Spinal cord (tissue), 10 donors: ENCODE measurements at places on chromosomes 6 and 20. TPM values are rescaled to one million over a fixed set of nuclear protein-coding genes. Genes with fewer than 3 reads are reported as not detected.

DNA sequence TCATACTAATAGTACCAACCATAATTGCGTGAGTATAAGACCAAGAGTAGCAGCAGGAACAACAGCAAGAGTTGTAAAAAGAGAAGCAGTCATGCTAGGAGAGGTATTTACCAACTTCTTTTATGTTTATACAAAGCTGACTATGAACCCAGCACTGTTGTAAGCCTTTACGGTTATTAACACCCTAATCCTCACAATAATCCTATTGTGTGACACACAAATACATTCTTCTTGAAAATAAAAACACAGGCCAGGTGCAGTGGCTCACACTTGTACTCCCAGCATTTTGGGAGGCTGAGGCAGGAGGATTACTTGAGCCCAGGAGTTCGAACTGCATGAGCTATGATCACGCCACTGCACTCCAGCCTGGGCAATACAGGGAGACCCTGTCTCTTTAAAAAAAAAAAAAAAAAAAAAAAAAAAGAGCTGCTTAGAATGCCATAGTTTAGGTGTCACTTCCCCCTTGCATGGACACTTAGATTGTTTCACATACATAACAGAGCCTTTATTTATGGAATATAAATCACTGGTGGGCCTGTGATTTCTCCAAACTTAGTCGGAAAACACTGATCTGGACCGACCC lies 20.2 kb downstream of the HCK start:
- H3K4me3 ChIP-seq, result no peak overlapping the region
- H3K27me3 ChIP-seq, result no peaks in the 10 kb centered on the region
- H3K27ac ChIP-seq, result no peak overlapping the region
- H3K36me3 ChIP-seq, result no peaks in the 10 kb centered on the region
- H3K4me1 ChIP-seq, result no peaks in the 10 kb centered on the region
- no peak for DNase-seq

The PBOV1 gene
- not detected for total RNA-seq

DNA sequence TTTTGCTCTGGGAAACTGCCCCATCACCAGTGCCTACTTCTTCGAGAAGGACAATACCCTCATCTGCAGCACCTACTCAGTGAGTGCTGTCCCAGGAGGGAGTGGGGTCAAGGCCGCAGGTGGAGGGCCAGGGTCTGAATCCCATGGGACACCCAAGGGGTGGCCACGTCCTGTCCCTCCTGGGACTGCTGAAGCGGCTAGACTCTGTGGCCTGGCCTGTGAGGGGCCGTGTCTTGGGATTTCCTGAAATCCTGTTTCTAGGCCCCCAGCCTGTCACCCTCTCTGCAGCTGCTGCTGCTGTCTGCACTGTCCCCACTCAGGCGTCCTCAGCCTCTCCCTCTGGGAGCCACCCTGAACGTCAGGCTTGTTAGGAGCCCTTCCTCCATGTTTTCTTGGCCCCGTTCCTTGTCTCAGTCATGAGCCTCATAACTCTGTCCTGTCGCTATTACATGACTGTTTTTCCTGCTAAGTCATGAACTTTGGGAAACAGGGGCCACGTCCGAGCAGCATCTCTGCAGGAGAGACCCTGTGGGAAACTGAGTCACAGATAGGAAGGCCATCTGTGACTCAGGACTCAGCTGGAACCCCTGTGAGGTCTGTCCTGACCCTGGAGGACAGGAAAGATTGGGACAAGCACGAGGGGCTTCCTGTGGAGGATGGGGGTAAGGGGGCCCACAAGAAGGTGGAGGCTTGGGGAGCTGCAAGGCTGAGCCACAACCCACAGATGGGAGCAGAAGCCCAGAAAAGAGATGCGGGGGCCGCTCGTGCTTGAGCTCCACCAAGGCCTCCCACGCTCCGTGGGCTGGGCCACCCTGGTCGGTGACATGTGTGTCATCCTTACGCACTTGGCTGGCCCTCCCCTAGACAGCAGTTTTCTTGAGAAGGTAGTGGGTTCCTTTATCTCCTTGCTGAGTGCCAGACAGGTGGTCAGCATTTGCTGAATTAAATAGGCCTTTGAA lies 49.9 kb downstream of the EFCAB8 start:
- peaks cover 11% of the 10 kb centered on the region for H3K4me1 ChIP-seq
- H3K4me3 ChIP-seq, result no peak overlapping the region
- H3K27ac ChIP-seq, result no peak overlapping the region
- H3K27me3 ChIP-seq, result no peaks in the 10 kb centered on the region

DNA sequence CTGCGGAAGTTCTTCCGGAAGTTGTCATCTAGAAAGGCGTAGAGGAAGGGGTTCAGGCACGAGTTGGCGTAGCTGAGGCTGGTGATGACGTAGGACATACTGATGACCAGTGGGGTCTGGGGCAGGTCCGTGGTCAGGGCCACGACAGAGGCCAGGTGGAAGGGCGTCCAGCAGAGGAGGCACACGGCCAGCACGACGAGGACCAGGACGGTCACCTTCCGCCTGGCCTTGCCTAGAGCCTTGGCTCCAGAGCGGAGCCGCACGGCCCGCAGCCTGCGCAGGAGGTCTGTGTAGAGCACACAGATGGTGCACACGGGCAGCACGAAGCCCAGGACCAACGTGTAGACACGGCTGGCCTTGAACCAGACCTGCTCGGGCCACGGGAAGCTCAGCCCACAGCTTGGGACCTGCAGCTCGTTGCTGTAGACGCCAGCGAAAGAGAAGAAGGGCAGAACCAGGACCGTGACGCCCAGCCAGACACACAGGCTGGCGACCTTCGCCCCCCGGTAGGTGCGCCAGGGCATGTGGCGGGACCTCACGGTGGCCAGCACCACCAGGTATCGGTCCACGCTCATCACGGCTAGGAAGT lies 1.4 kb downstream of the NPBWR2 start:
- H3K27ac ChIP-seq, result no peak overlapping the region
- peaks cover 9% of the 10 kb centered on the region for H3K27me3 ChIP-seq
- peaks cover 40% of the 10 kb centered on the region for H3K4me1 ChIP-seq
- no peak for DNase-seq

The MTFR2 gene
- 0.66 TPM for total RNA-seq

The KAT14 gene
- 20.5 TPM for total RNA-seq

- H3K4me3 ChIP-seq, result no peak overlapping the region
- no peaks in the 10 kb centered on the region for H3K27me3 ChIP-seq
- H3K4me1 ChIP-seq, result no peaks in the 10 kb centered on the region
- no peaks in the 10 kb centered on the region for H3K36me3 ChIP-seq
- peak overlapping the region; percentile 18 for H3K27ac ChIP-seq
Measured at GRCh38 chr20:9160757-9161156, 91.9 kb downstream of the PLCB4 start.

- H3K4me1 ChIP-seq, result no peaks in the 10 kb centered on the region
- H3K4me3 ChIP-seq, result no peak overlapping the region
- peak overlapping the region; percentile 67 for H3K27ac ChIP-seq
- DNase-seq, result no peak
- H3K36me3 ChIP-seq, result no peaks in the 10 kb centered on the region
- H3K27me3 ChIP-seq, result no peaks in the 10 kb centered on the region
Measured at GRCh38 chr6:30799210-30799609, 54.9 kb upstream of the IER3 start.

DNA sequence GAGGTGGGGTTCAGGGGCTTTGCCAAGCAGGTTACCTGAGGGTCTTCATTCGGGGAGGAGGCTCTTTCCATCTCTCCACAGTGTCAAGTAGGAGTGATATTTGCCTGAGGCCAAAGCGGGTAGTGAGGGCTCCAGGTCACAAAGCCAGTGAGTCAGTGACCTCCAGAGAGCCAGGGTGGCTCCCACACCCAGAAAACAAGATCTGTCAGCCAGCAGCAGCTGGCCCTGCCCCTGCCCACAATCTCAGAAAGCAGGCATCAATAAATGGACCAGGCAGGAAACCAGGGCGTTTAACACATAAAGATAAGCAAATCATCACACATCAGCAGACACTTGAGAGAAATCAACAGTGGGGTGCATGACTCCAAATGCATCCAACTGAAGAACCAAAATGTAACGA lies 250.8 kb downstream of the CDH26 start:
- H3K27me3 ChIP-seq, result no peaks in the 10 kb centered on the region
- H3K36me3 ChIP-seq, result no peaks in the 10 kb centered on the region
- peaks cover 11% of the 10 kb centered on the region for H3K4me1 ChIP-seq
- H3K27ac ChIP-seq, result no peak overlapping the region

DNA sequence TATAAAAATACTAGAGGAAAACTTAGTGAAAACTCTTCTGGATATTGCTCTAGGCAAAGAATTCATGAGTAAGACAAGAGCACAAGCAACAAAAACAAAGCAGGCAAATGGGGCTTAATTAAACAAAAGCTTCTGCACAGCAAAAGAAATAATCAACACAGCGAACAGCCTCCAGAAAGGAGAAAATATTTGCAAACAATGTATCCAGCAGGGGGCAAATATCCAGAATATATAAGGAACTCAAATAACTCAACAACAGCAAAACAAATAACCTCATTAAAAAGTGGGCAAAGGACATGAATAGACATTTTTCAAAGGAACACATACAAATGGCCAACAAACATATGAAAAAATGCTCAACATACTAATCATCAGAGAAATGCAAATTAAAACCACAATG lies 17.1 kb upstream of the HECA start:
- H3K4me3 ChIP-seq, result no peak overlapping the region
- H3K4me1 ChIP-seq, result no peaks in the 10 kb centered on the region
- DNase-seq, result no peak
- no peak overlapping the region for H3K27ac ChIP-seq

The IL17A gene
- total RNA-seq, result not detected

GRCh38 chr20:36277546-36277945 lies 28.6 kb upstream of the DLGAP4 start:
- H3K36me3 ChIP-seq, result no peaks in the 10 kb centered on the region
- no peak overlapping the region for H3K27ac ChIP-seq
- H3K4me3 ChIP-seq, result no peak overlapping the region

- H3K27me3 ChIP-seq, result no peaks in the 10 kb centered on the region
- peaks cover 3% of the 10 kb centered on the region for H3K4me1 ChIP-seq
- no peak for DNase-seq
- H3K36me3 ChIP-seq, result no peaks in the 10 kb centered on the region
- no peak overlapping the region for H3K27ac ChIP-seq
- H3K4me3 ChIP-seq, result no peak overlapping the region
Measured at GRCh38 chr6:90101403-90101802, 195.2 kb downstream of the BACH2 start.

DNA sequence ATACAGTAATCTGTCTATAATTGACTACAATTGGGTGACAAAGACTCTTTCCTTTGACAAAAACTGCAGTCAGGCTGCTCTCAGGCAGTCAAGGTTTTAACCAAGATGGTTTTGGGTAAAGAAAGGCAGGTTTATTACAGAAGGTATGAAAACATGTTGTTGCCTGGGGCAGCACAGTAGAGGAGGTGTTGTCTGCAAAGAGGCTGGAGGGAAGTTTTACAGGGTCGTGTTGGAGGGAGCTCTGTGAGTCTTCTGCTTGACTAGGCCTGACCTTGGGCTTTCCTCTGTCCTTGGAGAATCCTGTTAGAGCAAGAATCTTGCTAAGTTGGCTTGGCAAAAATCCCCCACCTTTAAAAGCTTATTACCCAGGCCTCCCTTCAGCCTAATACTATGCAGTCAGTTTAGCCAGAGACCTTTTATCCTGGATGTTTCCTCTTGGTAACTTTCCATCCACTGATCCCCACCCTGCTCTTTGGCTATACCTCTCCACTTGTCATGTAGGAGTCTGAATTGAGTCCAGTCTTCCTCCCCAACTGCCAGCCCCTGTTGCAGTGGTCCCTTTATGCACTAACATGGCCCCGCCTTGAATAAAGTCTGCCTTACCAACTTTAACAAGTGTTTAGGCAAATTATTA lies 143.0 kb upstream of the SLC22A16 start:
- peaks cover 7% of the 10 kb centered on the region for H3K36me3 ChIP-seq
- H3K4me3 ChIP-seq, result no peak overlapping the region
- DNase-seq, result no peak
- no peaks in the 10 kb centered on the region for H3K4me1 ChIP-seq
- H3K27me3 ChIP-seq, result no peaks in the 10 kb centered on the region

- peak overlapping the region; percentile 63 for H3K27ac ChIP-seq
- no peaks in the 10 kb centered on the region for H3K27me3 ChIP-seq
- no peaks in the 10 kb centered on the region for H3K36me3 ChIP-seq
- peaks cover 4% of the 10 kb centered on the region for H3K4me1 ChIP-seq
- DNase-seq, result peak; percentile 94
- H3K4me3 ChIP-seq, result no peak overlapping the region
Measured at GRCh38 chr6:68778356-68779020, 143.4 kb downstream of the ADGRB3 start.

GRCh38 chr20:47792021-47792618 lies 6.8 kb upstream of the SULF2 start:
- peaks cover 23% of the 10 kb centered on the region for H3K4me1 ChIP-seq
- H3K27me3 ChIP-seq, result peaks cover 7% of the 10 kb centered on the region
- no peak overlapping the region for H3K27ac ChIP-seq
- DNase-seq, result no peak

DNA sequence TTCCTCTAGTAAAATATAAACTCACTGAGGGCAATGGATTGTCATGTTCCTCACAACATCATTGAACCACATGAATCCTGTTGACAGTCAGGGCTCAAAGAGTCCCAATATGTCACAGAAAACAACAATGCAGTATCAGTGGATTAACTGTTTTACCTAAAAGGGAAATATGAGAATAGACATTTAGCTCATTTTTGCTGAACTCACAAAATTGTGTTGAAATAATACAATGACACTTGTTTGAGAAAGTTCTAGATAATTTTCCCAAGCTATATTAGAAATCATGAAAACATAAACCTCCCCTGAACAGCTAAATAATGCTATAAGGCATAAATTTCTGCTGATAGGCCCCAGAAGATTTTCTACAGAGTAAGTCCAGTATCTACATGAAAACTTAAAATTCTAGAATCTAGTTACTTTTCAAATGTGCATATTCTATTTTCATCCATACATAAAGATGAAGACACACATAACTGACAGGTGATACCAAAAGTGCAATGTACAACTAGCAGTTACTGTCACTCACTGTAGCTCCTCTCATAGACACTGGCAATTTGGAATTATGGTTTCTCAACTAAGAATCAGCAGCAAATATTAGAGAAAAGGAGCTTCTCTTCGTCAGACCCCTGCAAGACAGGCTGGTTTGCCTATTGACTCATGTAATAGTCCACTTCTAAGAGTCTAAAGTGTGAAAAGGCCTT lies 269.9 kb downstream of the PTPRK start:
- H3K4me3 ChIP-seq, result no peak overlapping the region
- no peaks in the 10 kb centered on the region for H3K27me3 ChIP-seq
- H3K27ac ChIP-seq, result no peak overlapping the region
- H3K4me1 ChIP-seq, result no peaks in the 10 kb centered on the region
- H3K36me3 ChIP-seq, result no peaks in the 10 kb centered on the region
- DNase-seq, result no peak

DNA sequence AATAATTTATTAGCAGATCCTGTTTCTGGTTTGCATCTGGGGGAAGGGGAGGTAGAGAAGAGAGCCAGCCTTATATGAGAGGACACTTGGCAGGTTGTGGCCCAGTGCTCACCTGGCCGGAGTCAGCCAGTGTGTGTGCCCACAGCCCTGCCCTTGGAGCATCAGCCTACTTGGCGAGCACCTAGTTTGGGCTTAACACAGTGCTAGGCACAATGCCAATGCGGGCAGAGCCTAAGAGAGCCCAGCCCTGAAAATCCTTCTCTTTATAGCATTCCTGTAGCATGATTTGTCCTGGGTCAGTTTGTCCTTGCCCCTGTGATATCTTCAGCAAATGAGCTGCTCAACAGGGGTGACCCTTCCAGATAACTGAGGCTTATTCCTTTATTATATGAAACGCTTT lies 73.0 kb downstream of the SLX4IP start:
- H3K4me3 ChIP-seq, result no peak overlapping the region
- H3K36me3 ChIP-seq, result no peaks in the 10 kb centered on the region
- peak overlapping the region; percentile 85 for H3K27ac ChIP-seq
- no peak for DNase-seq
- no peaks in the 10 kb centered on the region for H3K27me3 ChIP-seq
- peaks cover 17% of the 10 kb centered on the region for H3K4me1 ChIP-seq
